NCI-H69 (cell line): ENCODE measurements at places on chromosomes 4 and X.
A peak's percentile ranks its signal among the peaks of the same experiment; 100 is the strongest.

DNA sequence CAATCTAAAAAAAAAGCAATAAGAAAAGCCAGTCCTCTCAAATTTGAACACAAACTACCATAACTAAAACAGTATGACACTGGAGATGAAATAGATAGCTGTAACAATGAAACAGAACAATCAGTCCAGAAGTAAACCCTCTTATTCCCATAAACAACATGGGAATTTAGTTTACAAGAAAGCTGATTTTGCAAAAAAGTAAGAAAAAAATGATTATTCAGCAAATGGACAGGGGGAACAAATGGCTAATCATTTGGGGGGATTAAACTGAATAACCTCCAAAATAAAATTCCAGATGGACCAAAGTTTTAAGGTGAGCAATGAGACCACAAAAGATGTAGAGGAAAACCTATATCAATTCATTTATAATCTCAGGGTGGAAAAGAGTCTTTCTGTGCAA lies 16.1 kb upstream of the SASH3 start:
- no peak for DNase-seq

DNA sequence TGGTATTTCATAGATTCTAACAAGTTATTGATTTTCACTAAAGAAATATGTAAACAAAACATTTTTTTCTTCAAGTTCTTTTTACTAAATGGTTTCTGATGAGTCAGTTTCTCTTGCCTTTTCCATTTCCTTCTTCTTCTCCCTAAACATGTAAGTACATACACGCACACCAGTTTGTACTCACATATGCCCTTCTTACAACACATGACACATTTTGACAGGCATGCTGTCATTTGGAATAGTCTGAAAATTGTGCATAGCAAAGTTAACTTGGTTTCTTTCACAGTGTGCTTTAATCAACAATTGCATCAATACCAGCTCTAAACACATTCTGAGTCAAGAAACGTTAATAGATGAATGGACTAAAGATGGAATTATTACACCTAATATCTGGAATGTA lies 35.1 kb downstream of the PRSS12 start:
- DNase-seq, result no peak

- DNase-seq, result peak; percentile 69
Measured at GRCh38 chrX:129706400-129707072, 32.2 kb upstream of the XPNPEP2 start.

GRCh38 chrX:44189116-44189515 lies 154.4 kb downstream of the EFHC2 start:
- DNase-seq, result no peak

DNA sequence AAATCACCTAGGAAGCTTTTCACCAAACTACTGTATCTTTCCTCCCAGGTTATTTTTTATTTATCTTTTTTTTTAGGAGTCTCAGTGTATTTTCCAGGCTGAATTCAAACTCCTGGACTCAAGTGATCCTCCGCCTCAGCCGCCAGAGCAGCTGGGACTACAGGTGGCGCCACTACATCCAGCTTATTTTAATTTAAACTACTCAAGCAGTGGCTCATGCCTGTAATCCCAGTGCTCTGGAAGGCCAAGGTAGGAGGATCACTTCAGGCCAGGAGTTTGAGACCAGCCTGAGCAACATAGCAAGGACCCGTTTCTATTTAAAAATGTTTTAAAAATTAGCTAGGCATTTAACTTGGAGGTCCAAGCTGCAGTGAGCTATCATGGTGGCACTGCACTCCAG lies 37.8 kb downstream of the LEF1 start:
- DNase-seq, result peak; percentile 36

GRCh38 chr4:66404141-66404540 lies 733.9 kb upstream of the EPHA5 start:
- DNase-seq, result no peak

- DNase-seq, result no peak
Measured at GRCh38 chr4:86106475-86106874, 253.4 kb downstream of the MAPK10 start.

GRCh38 chr4:156197216-156197615 lies 243.6 kb upstream of the CTSO start:
- DNase-seq, result no peak

DNA sequence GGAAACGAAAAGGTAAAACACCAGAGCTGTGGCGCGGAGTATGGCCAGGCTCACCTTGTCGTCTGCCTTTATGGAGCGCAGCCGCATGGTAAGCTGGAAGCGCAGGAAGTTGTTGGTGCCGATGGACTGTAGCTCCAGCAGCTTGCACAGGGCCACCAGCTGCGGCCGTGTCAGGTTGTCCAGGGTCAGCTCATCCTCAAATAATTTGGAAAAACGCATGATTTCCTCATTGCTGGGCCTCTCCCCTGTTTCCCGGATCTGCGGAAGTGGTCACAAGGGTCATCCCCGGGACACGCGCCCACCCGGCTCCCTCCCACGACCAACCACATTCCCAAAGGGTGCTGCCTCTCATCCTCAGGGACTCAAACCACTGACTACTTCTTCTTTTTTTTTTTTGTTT lies 23.3 kb downstream of the LETM1 start:
- DNase-seq, result no peak
